ENCODE measurements at places on chromosomes 16 and 17.

DNA sequence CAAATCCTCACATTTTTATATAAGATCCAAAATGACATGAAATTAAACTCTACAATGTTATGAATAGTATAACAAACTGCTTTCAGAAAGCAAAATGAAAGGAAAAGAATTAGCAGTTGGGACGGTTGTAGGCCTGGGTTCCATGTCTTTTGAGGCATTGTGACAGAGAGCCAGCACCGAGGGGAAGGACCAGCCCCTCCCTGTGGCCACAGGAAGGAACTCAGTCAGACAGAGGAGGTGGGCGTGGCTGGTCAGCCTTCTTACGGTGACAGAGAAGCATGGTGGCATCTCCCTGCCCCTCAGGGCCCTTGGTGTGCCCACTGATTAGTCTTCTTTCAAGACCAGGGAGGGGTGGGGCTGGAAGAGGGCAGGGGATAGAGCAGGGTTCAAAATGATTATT is 5.7 kb downstream of the ZNF319 start:
- DNase-seq: no peak

DNA sequence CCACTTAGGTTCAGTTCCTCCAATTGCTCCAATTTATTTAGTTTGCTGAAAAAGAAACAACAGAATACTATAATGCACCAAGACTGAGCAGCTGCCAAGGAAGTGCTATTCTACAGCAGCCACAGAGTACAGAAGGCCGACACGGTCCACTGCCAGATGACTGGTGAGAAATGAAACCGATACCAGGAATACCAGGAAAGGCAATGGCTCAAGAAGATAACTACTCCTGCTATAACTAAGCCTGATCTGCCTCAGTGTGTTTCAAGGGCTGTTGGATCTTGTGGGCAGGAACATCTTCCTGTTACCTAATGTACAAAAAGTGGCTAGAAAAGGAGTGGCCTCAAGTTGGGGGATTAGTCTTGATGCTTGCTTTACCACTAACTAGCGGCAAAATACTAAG is 32.8 kb downstream of the MARVELD3 start:
- no peak for DNase-seq

DNA sequence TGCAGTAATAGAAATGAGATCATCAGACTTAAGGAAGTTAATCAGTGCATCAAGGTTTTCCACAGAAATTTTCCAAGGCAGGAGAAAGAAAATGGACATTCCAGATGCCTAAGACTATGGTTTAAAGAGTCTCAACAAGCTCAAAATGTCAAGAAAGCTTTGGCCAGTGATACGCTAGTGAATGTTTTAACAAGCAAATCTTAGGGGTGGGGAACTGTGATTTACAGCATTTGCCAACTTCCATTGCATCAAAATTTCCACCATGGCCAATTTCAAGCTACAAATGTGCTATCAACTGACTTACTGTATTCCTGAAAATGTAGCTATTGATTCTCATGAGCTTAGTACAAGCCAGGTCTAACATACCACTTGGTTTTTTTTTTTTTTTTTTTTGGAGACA is 82.4 kb upstream of the CLEC3A start:
- no peak for DNase-seq

GRCh38 chr17:8409966-8410882 is 12.6 kb upstream of the RNF222 start:
- peak; percentile 67 for DNase-seq

DNA sequence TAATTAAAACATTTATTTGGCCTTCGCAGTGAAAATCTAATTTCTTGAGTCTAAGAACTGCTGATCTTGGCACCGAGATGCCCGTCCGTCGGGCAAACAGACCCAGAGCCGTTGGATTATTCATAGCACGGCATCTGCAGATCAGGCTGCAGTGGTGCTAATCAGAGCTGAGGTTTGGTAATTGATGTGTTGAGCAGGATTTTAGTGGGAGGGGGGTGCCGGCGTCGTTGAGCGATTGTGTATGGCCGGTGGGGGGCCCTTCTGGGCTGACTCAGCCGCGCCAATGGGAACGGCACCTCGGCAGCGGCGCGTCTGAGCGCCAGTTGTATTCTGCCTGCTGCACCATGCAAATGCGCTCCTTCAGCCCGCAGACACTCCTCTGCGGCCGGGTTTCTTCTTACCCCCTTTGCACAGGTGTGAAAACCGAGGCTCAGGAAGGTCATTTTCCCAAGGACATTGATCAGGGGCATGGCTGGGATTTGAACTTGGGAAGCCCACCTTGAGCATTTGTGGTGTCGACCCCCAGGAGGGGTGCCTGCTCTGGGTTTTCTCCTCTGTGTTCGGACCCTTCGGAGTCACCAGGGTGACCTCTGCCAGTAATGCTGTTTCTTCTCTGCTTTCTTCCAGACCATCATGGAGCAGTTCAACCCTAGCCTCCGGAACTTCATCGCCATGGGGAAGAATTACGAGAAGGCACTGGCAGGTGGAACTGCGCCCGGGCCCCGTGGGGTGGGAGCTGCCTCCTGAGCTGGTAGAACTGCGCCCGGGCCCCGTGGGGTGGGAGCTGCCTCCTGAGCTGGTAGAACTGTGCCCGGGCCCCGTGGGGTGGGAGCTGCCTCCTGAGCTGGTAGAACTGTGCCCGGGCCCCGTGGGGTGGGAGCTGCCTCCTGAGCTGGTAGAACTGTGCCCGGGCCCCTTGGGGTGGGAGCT is 18.4 kb downstream of the BAIAP2 start:
- DNase-seq: no peak

GRCh38 chr17:59376506-59376905 is 45.1 kb downstream of the YPEL2 start:
- DNase-seq: no peak

DNA sequence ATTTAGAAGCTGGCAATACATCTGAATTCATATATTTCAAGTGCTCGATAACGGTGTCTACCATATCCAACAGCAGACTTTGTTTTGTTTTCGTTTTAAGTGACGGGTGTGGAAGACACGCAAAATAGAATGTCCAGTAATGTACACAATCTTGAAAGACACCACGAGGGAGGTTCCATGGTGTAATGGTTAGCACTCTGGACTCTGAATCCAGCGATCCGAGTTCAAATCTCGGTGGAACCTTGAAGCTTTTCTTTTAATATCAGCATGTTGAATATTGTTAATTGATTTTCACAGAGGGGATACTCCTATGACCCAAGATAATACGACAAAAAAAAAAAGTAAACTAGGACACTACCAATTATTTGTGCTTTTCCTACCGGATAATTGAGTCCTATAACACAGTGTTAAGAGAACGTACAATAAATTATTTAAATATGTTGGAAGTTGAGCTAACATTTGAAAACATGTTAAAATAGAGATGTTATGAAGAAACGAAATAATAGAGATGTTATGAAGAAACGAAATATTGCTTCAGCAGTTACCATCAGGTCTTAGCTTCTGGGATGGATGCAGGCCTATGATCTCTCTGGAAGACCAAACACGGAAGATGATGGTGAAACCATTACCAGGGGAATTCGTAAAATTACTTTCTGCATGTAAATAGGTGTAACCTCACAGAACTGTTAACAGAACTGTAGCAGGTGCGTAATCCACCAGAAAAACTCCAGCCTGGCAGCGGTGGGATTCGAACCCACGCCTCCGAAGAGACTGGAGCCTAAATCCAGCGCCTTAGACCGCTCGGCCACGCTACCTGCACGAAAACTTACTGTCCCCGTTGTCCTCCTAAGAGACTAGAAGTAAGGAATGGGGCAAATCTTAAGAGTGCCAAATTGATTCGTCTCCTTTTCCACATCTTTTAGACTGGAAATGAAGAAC is 1.5 kb upstream of the ALOXE3 start:
- peak; percentile 84 for DNase-seq

DNA sequence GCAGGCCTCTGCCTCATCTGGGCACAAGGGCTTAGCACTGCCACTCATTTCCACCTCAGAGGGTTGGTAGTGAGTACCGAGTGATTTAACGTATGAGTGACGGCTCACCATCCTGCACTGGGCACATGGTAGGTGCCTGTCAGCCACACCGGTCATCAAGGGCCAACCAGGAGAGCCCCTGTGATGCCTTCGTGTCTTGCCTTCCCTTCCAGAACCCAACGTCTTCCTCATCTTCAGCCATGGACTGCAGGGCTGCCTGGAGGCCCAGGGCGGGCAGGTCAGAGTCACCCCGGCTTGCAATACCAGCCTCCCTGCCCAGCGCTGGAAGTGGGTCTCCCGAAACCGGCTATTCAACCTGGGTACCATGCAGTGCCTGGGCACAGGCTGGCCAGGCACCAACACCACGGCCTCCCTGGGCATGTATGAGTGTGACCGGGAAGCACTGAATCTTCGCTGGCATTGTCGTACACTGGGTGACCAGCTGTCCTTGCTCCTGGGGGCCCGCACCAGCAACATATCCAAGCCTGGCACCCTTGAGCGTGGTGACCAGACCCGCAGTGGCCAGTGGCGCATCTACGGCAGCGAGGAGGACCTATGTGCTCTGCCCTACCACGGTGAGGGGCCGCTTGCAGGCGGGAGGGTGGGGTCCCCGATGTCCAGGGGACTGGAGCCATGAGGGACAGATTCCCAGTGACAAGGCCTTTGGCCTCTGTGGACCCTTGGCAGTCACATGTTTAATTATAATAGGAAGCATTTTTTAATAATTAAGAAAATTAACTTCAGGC is 37.1 kb downstream of the MRC2 start:
- no peak for DNase-seq

GRCh38 chr16:59973966-59974365 is 1239.8 kb upstream of the GOT2 start:
- DNase-seq: no peak

GRCh38 chr16:52074133-52074532 is 472.8 kb downstream of the TOX3 start:
- no peak for DNase-seq

DNA sequence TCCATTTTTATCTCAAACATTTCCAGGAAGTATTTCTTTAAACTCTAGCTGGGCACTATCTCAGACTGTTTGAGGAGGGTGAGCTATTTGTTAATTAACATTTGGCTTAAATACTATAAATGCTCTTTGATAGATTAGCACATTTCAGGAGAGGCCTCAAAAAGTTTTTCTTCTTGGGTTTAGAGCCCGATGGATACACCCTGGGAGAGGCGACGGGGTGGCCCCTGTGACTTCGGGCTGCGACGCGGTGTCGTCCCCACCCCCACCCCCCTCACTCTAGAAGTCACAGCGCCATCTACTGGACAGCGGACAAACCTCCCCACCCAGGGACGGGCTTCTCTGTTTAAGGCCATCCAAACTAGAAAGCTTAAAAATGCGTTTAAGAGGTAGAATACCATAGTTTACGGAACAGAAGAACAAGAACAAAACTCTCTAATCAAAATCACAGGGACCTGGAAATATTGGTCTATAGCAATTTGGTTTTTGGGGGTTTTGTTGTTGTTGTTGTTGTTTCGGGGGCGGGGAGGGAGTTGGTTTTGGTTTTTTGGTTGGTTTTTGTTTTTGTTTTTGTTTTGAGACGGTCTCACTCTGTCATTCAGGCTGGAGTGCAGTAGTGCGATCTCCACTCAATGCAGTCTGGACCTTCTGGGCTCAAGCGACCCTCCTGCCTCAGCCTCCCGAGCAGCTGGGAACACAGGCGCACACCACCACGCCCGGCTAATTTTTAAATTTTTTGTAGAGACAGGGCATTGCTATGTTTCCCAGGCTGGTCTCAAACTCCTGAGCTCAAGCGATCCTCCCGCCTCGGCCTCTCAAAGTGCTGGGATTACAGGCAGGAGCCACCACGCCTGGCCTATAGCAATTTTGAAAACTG is 254.4 kb downstream of the C16orf95 start:
- DNase-seq: no peak

DNA sequence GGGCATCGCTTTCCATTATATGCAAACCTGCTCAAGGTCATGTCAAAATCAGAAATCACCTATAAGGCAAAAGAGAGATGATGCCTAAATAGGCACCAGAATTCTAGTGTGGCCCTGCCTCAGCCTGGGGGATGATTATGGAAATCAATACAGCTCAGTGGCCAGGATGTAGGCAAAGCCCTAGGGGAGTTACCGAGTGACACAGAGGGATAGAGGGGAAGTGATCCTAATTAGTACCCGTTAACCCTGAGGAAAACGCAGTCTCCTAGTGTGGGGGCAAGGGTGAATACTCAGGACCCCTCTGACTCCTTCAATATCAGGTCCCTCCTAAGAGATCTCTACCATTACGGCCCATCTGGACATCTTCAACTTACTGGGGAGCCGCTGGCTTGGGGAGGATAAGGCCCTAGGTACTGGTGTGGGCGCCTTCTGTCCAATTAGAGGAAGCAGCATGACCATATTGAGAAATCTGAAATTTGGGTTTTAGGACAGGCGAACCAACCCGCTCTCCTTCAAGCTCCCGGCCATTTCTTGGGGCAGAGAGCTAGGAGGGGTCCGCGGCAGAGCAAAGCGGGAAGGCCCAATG is 725 bp downstream of the NT5C3B start:
- DNase-seq: no peak

- no peak for DNase-seq
These were observed 167.8 kb downstream of the IRF8 start for GRCh38 chr16:86066811-86067210.

GRCh38 chr17:42399948-42400843 is 12.0 kb upstream of the STAT3 start:
- DNase-seq: no peak

- DNase-seq: no peak
These were observed 22.5 kb downstream of the ZCCHC14 start for GRCh38 chr16:87470332-87470731.

DNA sequence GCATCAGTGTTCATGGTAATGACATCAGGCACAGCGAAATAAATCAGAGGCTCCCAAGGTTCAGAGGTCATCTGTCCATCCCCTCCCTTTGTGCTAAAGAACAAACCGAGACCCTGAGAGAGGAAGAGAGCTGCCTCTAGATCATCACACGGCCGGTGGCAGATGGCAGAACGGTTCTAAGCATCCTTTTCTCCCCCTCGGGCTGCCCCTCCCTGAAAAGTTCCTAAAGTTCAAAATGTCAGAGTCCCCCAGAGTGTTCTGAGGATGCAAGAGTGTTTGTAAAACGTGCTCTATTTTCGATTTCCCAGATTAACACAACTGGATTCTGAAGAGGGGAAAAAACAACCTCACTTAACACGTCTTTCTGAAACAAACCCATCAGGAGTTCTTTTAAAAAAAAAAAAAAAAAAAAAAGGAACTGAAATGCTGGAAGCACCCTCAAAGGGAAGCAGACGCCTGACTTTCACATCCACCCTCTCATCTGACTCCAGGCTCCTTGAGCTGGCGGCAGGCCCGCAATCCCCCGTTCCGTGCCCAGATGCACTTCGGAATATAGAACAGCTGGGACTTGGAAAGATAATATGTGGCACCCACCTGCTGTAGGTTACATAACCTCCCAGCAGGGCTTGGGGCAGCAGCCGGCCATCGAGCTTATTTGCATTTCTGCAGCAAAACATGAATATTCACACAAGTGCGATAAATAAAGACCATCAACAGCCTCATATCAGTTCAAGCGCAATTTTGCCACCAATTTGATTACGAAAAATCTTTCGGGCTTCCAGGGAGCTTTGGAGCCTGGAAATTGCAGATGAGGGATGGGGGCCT is 115.5 kb upstream of the SMURF2 start:
- no peak for DNase-seq

All from NCI-H446 treated with DMSO at 0.1 percent for 48 hours (cell line).